ENCODE measurements at places on chromosomes 5 and 9. TPM values are rescaled to one million over a fixed set of nuclear protein-coding genes. Genes with fewer than 3 reads are reported as not detected.

- no peak for DNase-seq
Observed at GRCh38 chr5:43033841-43034590, 6.1 kb downstream of the ANXA2R start.

DNA sequence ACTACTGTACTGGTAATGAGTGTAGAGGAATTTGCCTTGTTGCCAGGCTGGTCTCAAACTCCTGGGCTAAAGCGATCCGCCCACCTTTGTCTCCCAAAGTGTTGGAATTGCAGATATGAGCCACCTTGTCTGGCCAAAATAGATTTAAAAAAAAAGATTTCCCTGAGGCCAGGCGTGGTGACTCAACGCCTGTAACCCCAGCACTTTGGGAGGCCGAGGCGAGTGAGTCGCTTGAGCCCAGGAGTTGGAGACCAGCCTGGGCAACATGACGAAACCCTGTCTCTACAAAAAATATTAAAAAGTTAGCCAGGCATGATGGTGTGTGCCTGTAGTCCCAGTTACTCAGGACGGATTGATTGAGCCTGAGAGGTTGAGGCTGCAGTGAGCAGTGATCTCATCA lies 62.5 kb downstream of the IPO11 start:
- no peak for DNase-seq

GRCh38 chr5:172098046-172098445 lies 90.0 kb downstream of the STK10 start:
- DNase-seq = no peak

DNA sequence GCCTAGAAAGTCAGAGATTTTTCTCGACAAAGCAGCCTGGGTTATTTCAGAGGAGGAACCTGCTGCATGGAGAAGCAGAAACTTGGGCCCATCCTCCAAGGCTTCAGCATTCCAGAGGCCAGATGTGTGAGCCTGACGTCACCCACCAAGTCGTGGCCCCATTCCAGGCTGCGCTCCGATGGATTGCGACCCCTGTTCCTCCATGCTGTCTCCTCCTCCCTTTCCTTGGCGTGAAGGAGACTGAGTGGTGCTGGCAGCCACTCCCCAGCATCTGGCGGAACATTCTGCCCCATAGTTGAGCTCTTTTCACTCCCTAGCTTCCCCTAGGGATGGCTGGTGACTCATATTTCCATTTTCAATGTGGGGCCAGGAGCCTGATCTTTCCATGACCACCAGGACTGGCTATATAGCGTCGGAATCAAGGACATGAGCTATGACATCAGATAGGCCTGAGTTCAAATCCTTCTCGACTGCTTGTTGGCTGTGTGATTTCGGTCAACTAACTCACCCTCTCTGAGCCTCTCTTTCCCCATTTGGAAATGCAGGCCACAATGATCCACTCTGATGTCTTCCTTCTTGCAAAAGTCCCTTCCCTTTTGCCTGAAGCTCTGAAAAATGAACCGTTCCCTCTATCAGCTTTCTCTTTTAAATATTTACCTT lies 24.5 kb upstream of the DUSP1 start:
- peak; percentile 93 for DNase-seq

SPATA31A3 gene
- total RNA-seq = not detected

DNA sequence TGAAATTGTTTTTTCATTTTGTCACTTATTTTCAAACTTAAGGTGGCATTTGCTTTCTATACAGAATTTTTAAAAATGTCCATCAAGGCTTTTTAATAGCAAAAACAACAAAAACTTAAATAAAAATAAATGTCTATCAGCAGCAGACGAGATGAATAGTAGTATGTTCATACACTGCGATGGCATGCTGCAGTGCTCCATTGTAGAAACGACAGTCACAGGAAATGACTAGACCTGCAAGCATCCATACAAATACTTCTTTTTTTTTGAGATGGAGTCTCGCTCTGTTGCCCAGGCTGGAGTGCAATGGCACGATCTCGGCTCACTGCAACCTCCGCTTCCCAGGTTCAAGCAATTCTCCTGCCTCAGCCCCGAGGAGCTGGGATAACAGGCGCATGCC lies 41.4 kb downstream of the COL23A1 start:
- no peak for DNase-seq
